GM23338 (cell line): ENCODE measurements at places on chromosomes 1 and 21.

- DNase-seq = peak; percentile 14
Measured at GRCh38 chr1:78840453-78841271, 165.9 kb downstream of the ADGRL4 start.

- DNase-seq = no peak
Measured at GRCh38 chr21:21818898-21819297, 820.7 kb downstream of the NCAM2 start.

DNA sequence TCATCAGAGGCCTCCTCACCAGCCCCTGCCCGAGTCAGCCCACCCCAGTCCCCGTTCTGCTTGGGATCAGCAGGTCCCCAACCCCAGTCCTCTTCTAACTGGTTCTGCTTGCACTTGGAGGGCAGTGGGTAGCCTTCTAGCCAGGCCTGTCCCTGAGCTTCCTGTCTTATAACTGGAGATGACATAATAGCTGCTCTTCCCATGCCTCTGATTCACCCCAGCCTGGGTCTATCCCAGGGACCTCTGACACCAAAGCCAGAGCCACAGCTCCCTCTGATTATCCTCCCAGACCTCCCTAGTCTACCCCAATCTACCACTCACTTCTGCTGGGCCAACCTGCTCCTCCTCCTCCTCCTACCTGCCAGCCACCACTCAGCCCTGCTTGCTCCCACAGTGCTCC, 31.4 kb downstream of the IQGAP3 start:
- DNase-seq = no peak

DNA sequence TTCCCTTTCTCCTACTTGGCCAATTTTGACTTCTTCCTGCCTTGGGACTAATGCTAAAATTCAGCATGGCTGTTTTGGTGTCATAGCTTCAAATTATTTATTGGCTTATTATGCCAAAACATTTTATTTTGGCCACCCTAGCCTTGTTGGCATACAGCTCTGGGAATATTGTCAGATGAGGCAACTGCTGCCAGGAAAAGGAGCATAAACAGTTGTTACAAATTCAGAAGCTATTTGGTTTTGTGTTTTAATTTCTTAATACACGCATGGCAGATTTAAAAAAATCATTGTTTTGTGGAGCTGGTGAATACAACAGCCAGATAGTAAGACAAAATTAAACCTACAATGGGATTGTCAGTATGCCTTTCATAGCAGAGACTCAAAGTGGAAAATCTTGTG, 66.8 kb upstream of the BCL10 start:
- no peak for DNase-seq

DNA sequence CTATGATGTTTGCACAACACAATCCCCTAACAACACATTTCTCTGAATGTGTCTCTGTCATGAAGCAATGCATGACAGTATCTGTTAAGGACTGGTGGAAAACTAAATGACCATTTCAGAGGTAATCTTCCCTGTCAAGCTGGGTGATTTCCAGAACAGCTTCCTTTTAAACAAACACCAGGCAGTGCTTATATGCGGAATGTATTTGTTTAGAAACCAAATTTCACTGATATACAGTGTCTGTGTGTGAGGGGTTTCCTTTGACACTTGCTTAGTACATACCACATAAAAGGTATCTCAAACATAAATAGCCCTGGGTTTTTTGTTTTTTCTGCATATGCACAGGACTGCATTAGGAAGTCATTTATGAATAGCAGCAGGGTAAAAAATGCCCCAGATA, 95.6 kb downstream of the TGFBR3 start:
- DNase-seq = no peak

- peak; percentile 64 for DNase-seq
Measured at GRCh38 chr1:39788758-39789570, at the start of gene BMP8B. Gene BMP8B, minus strand, starts transcription at chr1:39788865. Its CDS starts 380 bp downstream, at chr1:39788485.

- DNase-seq = no peak
Measured at GRCh38 chr1:233010146-233010545, 59.7 kb downstream of the NTPCR start.

GRCh38 chr1:168287237-168287664, 6.6 kb downstream of the TBX19 start:
- DNase-seq = no peak

DNA sequence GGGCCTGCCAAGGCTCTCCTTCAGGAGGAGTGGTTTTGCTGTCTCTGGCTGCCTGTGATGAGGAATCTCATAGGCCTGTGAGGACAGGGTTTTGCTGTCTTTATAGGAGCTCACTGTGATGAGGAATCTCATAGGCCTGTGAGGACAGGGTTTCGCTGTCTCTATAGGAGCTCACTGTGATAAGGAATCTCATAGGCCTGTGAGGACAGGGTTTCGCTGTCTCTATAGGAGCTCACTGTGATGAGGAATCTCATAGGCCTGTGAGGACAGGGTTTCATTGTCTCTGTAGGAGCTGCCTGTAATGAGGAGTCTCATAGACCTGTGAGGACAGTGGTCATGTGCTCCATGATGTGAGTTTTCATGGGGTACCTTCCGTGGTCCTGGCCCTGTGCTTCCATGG, 29.0 kb downstream of the CLIC6 start:
- DNase-seq = no peak

- DNase-seq = peak; percentile 21
Measured at GRCh38 chr1:52216907-52217458, 75.1 kb downstream of the ZFYVE9 start.

GRCh38 chr21:42939582-42940413, 14.4 kb upstream of the ERVH48-1 start:
- DNase-seq = no peak

DNA sequence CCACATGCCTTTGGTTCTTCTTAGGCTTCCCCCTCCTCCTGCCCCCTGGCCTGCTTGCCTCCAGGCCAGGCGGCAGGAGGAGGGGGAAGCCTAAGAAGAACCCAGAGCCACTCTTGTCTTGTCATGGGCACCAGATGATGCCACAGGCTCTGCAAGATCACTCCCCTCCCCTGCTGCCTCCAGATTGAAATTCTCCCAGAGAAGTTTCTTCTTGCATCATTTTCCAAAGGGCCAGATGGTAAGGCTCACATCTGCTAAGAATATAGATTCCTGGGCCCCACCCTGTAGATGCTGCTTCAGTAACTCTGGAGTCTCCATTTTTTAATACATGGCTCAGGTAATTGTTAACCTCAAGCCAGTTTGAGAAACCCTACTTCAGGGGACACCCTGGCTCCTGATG, 60.8 kb downstream of the FAM163A start:
- no peak for DNase-seq

GRCh38 chr1:147264158-147264768, 21.8 kb downstream of the CHD1L start:
- DNase-seq = no peak

DNA sequence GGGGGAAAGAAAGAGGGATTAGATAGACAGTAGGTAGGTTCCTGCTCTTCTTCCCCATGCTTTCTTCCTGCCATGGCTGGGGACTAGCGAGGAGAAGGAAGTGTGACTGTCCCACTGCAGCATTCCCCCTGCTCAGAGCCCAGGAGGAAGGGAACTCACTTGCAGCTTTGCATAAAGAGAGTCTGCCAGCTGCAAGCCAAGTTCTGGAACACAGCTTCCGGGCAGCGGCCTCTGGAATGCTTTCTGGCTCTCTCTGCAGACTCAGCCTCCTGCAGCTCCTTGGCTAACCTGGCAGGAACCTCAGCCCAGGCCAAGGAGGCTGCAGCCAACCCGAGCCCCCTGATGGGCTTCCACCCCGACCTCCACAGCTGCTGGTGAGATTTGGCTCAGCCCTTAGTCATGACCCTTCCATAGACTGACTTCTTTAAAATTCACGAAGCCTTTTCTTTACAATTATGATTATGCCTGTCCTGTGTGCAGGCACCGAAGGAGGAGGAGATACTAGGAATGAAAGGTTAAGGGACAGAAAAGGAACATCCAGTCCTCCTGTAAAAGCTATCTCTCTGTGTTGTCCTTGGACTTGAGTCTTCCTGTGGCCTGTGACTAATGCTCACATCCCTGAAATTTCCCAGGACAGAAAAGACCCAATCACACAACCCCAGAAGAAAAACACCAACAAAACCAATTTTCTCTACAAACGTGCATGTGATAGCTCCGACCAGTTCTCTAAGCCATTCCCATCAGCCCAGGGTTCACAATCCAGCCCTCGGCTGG, 108.2 kb upstream of the OLIG2 start:
- DNase-seq = no peak

DNA sequence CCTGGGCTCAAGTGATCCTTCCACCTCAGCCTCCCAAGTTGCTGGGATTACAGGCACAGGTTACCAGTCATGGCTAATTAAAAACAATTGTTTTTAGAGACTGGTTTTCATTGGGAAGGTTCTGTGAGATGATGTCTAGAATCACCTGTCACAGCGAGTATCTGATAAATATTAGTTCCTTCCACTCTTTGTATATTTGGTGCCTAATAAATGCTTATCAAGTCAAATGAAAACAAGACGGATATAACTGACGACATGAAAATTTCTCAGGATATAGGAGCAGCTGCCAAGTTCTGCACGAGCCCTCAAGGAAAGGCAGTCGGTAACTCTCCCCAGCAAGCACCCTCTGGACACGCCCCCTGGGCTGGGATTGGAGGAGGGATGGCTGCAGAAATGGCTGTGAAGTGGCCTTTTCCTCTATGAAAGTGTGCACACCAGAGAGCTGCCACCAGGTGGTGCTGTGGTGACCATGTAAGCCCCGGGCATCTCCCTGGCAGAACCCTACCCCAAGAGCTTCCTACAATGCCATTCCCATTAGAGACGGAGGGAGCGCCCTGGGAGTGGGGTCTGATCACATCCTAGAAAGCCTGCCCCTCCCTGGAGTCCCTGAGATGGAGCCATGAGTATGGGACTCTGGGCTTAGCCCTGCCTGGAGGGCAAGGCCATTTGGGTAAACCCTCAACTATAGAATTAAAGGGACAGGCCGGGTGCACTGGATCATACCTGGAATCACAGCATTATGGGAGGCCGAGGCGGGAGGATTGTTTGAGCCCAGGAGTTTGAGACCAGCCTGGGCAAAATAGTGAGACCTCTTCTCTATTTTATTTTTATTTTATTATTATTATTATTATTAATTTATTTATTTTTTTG, 50.9 kb downstream of the HTR6 start:
- peak; percentile 99 for DNase-seq

DNA sequence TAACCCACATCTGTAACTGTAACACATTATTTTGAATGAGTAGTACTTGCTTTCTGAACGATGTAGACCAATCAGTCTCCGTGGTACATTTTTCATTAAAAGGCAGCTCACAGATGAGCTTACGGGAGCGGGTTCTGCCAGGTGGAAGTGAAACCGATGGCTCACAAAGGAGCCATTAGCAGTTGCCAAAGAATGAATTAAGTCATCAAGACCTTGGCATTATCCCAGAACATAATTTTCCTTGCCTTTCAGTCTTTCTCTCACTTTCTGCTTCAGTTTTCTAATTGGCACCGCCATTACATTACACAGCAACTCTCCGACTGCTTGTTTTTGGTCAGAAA, 33.5 kb upstream of the UTS2 start:
- DNase-seq = no peak

DNA sequence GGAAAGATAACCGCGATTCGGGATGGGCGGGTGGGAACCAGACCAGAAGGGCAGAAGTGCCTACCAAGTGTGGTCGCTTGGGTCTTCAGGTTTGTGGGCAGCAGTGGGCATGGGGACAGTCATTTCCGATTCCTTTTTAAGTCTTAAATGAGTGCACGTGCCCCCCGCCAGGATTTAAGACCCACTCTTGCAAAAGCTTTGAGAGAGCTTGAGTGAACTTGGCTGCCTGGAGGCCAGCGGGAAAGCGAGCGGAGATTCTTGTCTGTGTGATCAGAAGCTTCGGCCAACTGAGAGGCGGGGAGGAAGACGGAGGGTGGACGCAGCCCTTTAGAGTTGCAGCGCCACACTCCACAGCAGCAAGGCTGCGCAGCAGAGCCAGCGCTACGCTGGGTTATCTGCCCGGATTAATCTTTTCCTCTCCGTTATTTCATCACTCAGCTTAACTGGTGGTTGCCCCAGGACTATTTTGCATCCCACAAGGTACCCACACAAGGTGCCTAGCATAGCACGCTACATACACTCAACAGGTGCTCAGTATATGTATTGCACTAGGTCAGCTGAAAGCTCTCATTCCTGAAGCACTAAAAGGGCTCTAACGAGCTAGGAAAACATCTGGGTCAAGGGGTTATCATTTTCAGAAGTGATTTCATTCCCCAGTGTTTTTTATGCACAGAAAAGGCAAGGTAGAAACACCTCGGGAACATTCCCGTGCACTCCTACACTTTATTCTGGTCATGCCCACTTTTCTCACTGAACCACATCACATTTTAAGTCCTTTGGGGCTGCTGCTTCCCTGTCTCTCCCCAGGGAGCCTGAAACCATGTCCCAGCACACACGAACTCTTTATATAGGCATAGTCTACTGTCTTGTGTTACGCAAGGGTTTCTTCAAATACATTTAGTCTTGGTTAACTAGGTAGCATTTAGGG, 1.5 kb upstream of the BATF3 start:
- DNase-seq = peak; percentile 72

DNA sequence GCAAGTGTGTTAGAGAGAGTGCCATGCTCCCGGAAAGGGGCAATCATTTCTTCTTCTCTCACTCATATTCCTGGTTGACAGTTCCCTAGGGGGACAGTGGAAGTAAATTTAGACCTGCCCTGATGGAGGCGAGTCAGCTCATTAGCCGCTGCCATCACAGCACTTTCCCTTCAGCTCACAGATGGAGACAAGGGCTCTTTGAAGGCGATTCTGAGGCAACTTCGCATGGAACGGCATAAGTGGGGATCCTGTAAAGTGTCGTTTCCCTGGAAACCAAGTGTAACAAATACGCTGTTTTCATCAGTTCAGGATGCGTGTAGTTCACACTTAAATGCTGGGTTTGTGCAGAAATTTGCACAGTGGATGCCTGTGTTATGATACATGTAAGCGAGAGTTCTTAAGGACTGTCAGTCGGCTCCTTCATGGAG, 114.5 kb upstream of the TMPRSS15 start:
- no peak for DNase-seq
